NCI-H446 (cell line): ENCODE measurements at places on chromosomes 7 and 10.

GRCh38 chr7:137003566-137003965 is 135.1 kb downstream of the CHRM2 start:
- DNase-seq, result no peak

- DNase-seq, result no peak
Observed at GRCh38 chr10:52746169-52746568, 26.4 kb downstream of the MBL2 start.

GRCh38 chr7:38102507-38102906 is 75.5 kb upstream of the STARD3NL start:
- DNase-seq, result no peak

DNA sequence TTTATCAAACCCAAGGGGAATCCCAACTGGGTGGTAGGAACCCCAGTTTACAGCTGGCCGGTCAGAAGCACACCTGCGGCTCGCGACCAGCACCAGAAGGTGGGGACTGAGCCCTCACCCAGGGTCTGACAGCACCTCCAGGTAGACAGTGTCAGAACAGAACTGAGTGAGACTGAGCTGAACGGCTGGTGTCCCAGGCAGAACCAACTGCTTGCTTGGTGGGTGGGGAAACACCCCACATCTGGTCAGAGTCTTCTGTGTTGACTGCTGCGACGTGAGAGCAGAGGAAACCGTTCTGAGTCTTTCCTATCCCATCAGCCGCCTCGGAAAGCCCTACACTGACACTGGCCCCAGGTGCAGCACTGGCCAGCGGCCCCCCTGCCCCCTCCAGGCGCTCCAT is 160.7 kb downstream of the MAD1L1 start:
- DNase-seq, result no peak
